ENCODE measurements at places on chromosomes 1 and 21.

DNA sequence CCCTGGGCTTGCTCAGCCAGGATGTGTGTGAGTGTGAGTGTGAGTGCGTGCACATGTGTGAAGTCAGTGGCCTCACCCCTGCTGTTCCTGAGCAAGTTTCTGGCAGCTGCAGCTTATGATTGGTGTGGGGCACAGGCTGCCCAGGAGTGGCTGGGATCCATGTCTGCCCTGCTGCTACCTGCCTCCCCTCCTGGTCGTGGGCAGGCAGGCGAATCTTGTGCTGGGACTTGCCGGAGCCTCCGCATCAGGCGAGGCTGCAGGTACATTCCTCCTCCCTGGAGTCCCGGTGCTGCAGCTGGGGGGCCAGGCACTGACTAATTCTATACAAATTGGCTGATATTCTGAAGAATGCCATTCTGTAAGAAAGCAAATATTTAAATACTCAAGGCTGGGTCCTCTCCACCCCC lies 85.6 kb upstream of the WNT4 start:
- DNase-seq, result no peak

- no peak for DNase-seq
Observed at GRCh38 chr1:39359028-39359570, 132.3 kb upstream of the BMP8A start.

GRCh38 chr1:233193741-233194140 lies 101.8 kb downstream of the PCNX2 start:
- no peak for DNase-seq

DNA sequence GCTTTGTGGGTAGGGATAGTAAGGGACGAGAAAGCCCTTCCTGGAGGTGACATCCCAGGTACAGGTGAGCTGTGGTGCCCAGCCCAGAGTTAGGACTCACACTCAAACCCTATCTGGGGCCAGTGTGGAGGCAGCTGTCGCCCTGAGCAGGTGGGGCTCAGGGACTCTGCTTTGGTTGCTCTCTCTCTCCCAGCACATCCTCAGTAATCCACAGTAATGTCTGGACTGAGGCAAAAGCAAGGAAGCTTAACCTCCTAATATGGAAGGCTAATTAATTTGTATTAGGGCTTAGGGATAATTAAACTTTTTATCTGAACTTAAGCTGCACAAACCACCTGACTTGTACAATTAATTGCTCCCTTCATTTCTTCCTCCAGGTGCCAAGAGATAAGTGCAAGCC lies 38.2 kb downstream of the DDX20 start:
- DNase-seq, result no peak

DNA sequence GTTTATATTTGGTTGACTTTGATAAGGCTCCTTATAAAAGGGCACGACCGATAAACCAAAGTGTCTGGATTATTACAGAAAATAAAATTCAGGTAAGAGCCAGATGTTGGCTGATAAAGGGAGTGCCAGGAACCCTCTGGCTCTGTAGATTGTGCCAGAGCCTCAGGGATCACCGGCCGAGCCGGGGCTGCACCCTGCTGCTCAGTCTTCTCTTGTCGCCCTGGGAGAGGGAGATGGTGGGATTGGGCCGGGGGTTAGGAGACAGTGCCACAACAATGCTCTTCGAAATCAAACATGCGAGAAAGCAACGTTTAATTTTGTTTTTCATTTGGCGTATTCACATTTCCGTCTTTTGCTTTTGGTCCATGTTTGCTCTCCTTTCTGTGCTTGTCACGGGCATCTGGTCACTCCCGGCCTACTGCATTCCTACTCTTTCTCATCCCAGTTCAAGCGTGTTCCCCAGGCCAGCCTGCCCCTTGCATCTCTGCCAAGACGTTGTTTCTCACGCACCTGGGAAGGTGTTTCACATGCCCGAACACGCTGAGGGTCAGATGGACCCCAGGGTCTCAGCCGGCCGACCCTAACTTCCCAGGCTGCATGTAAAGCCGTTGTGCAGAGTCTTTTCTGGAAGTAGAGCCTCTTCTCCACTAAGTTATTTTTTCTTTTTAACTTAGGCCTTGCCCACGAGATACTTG lies 18.8 kb upstream of the C2CD2 start:
- no peak for DNase-seq

GRCh38 chr1:94463765-94464330 lies 45.7 kb downstream of the ABCD3 start:
- DNase-seq, result peak; percentile 15

GRCh38 chr1:44677201-44677766 lies 2.8 kb downstream of the ARMH1 start:
- DNase-seq, result no peak

DNA sequence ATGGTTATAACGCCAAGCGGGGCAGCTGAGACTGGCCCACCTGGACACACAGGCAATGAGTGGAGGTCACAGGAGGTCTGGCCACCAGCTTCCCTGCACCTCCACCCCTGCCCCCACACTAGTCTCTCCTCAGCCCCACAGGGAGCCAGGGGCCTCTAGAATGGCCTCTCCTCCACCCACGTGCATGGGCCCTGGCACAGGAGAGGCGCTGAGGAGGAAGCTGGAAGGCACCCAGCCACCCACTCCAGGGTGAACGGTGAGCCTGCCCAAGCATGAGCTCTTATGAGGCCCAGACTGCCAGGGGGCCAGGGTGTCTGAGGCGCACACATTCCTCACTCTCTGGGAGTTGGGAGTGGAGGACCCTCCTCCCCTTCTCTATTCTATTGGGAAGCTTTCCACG lies 22.2 kb downstream of the LRP8 start:
- DNase-seq, result no peak

DNA sequence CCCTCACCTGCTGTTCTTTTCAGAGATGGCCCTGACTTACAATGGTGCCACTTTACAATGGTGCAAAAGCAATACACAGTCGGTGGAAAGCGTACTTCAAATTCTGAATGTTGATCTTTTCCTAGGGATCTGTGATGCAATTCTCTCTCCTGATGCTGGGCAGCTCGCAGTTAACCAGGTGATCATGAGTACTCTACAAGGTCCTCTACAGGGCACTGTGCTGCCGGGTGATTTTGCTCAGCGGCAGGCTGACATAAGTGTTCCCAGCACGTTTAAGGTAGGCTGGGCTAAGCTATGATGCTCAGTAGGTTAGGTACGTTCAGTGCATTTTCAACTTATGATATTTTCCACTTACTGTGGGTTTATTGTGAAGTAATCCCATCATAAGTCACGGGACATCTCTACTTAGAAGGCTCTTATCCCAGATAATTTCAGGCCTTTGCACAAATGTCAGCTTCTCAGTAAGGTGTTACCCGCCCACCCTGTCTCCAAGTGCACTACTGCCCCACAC lies 126.5 kb downstream of the KCNN3 start:
- DNase-seq, result no peak

DNA sequence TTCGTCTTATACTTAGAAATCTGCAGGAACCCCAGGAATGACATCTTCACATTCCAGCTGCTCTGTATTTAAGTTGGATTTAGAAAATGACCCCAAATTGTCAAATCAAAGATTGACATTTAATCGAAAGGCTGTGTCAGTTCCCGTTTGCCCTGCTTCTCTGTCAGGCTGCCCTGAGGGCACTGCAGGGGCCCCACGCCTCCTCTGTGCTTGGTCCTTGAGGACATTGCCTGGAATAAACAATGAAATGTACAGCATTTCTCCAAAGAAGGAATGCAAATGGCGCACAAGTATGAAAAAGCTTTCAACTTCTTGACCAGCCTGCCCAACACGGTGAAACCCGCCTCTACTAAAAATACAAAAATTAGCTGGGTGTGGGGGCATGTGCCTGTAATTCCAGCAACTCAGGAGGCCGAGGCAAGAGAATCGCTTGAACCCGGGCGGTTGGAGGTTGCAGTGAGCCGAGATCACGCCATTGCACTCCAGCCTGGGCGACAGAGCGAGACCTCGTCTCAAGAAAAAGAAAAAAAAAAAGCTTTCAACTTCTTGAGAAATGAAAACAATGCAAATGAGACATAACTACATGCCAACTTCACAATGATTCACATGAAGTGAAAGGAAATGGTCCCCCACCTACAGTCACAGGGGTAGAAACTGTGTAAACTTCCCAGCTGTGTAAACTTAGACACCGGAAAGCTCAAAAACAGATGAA lies 3.0 kb downstream of the TMPRSS3 start:
- DNase-seq, result no peak

DNA sequence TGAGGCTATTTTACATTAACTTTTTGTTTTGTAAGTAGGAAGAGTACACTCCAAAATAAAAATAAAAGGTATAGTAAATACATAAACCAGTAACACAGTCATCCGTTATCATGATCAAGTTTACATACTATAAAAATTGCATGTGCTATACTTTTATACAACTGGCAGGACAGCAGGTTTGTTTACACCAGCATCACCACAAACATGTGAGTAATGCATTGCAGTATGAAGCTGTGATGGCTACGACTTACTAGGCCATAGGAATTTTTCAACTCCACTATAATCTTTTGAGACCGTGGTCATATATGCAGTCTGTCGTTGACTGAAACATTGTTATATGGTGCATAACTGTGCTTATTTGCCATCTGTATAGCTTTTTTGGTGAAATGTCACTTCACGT lies 106.2 kb downstream of the CENPF start:
- no peak for DNase-seq

- no peak for DNase-seq
Observed at GRCh38 chr1:47676311-47677054, 238.6 kb downstream of the FOXD2 start.

DNA sequence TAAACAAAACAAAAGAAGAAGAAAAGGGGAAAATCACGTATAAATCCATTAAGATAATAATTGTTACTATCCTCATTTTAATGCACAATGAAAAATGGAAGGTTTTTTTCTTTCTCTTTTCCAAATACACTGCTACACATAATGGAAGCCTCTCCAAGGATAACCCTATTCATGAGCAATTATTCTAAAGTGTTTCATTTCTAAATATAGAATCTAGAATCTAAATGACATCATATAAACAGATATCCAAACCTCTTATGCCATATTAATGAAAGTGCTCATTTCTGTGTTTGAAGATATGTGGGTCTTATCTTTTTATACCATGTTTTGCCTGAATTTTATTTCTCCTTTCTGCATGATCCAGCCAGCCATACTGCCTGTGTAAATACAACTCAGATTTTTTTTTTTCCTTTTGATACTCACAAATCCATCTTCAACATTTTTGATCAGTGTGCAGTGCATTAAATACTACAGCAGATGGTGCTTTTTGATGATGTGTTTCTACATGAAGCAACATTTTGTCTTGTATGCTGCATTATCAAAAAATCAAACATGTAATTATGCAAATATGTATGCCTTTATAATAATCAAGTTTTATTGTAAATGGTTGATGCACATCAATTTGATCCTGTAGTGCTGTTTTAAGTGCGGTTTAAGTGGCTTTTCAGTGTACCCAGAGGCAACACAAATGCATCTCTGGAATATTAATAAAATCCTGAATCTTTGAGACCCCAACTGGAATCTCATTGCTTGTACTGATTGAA lies 625.6 kb upstream of the PTBP2 start:
- DNase-seq, result no peak

DNA sequence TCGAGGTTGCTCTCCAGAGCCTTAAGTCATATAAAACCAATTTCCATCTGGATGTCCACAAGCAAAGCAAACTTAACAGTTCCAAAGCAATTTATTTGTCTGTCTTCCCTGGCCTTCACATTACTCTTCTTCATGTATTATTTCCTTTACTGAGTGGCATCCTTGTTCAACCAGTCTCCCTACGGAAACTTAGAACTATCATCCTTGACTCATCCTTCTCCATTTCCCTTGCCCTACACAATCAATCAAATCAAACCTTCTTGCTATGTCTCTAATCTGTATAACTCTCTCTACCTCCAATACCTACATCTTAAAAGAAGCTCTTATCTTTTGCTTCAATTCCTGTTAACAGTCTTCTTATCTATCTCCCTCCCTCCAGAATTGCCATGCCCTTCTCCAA lies 25.4 kb downstream of the EGLN1 start:
- DNase-seq, result no peak

- DNase-seq, result no peak
Observed at GRCh38 chr1:60898987-60899386, 183.4 kb upstream of the NFIA start.

DNA sequence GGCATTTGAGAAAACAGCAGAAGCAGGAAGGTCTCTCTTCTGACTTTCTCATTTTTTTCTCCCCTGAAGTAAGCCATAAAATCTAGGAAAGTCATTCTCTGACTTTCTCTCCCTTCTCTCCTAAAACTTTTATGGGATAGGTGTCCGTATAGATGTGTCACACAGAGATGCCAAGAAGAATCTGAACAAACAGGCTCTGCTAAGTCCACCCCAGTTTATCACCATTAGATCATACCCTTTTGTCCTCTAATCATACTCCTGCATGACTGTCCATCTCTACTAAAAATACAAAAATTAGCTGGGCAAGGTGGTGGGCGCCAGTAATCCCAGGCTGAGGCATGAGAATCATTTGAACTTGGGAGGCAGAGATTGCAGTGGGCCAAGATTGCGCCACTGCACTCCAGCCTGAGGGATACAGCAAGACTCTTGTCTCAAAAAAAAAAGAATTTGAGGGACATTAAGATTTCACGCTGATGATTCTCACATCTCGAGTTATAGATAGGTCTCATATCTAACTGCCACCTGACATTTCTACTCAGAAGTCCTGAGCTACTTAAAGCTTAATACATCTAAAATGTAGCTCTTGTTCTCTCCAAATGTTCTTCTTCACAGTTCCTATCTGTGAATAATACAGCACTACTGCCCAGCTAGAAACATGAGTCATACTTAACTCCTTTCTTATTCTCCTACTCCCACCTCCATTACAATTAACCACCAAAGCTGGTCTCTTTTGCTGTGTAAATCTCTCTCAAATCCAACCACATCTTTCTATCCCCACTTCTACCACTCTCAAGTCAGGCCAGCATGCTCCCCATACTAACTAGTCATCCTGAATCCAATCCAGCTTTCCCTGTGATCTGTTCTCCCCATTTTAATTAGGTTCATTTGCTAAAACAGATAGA lies 47.7 kb downstream of the ZNF644 start:
- no peak for DNase-seq

- DNase-seq, result no peak
Observed at GRCh38 chr1:21289700-21290545, at the start of gene ECE1. TSS of gene ECE1 (minus strand) at chr1:21290463. CDS start at chr1:21290414, 49 bp downstream.

DNA sequence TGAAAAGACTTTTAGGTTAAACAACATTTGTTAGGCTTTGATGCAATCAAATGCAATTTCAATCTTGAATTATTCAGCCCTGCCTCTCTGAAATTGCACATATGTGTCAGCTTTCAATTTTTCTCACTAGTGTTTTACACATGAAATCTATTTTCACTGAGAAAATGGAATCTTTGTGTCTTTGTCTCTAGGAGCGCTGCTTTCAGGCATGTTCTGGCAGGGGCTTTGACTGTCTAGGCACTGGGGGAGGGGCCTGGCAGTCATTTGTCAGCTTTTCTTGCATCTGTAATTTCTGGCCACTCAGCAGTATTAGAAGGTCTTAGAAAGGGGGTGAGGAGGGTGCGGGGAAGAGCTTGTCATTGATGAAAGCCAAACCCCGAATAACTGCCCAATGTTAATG lies 264.4 kb downstream of the PTPRC start:
- peak; percentile 45 for DNase-seq

GRCh38 chr1:11680270-11681070 lies 478 bp downstream of the MAD2L2 start:
- no peak for DNase-seq

GRCh38 chr1:211333906-211334305 lies 7.3 kb downstream of the TRAF5 start:
- DNase-seq, result no peak

- DNase-seq, result no peak
Observed at GRCh38 chr1:183942933-183943693, 94.4 kb downstream of the COLGALT2 start.

Measured in posterior cingulate gyrus (tissue), 11 donors.